ENCODE measurements at places on chromosomes 2 and 18.

- DNase-seq: peak; percentile 27
These were observed 45.4 kb downstream of the RABL2A start for GRCh38 chr2:113672326-113672932.

DNA sequence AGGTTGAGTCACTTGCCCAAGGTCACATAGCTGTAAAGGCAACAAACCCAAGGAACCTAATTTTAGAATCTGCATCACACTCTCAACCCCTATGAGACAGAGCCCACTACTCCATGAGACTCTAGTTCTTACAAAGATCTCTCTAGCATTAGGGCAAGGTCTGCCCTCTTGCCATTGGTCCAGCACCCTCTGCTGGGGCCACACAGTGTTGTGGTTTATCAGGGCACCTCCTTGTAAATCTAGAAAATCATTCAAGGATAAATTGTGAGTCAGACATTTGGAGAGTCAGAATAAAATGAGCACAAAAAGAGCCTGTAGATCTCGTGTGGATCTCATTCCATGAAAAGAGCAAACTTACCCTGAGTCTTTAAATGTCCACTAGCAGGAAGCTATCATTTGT lies 91.2 kb downstream of the SLC8A1 start:
- no peak for DNase-seq

DNA sequence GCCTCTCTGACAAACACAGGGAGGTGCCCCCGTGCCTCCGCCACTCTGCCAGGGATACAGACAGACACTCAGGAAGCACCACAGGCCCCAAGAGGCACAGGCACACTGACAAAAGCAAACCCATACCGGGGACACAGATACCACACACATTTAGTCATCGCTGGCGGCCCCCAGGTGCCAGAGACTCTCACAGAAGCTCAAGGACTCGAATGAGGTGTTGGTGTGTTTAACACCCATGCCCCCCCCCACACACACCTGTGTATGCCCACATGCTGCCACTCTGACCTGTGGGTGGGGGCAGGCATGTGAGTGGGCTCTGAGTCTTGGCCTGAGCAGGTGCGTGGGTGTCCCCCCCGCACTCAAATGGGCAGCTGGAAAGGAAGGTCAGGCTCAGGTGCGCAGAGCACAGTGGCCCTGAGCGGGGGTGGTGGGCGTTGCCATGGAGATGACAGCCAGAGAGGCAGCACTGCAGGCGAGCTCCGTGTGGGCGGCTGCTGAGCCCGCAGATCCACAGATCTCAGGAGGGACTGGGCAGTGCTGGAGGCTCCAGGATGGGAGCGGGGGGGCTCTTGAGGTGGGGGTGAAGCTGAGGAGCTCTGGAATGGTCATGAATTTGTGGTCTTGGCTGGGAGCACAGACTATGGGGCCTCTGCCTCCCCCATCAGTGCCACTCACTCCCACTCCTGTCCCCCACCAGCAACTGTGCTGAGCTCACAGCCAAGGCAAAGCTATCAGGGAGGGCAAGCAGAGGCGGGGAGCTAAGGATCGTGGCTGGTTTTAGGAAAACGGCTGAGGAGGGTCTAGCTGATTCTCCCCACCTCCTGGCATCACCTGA lies 73.9 kb upstream of the TAF1B start:
- DNase-seq: no peak

DNA sequence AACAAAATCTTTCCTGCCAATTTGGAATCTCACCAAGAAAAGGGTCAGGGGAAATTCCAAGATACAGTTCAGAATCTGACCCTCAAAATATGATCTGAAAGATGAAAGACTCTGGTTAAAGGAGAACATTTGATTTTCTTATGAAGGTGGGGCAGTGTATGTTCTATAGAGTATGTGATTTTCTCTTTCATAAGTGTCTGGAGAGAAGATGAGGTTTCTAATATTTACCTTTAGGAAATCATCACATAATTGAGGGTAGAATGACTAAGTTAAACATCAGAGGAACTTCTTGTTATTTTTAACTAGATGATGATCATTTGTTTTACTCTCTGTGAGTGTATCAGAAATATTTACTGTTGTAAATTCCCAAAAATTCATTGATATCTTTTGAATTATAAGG lies 27.8 kb upstream of the MBOAT2 start:
- no peak for DNase-seq

- DNase-seq: no peak
These were observed 1.2 kb downstream of the TMEM237 start for GRCh38 chr2:201642086-201642578.

- peak; percentile 46 for DNase-seq
These were observed 96.9 kb downstream of the CTAGE1 start for GRCh38 chr18:22320771-22321170.

DNA sequence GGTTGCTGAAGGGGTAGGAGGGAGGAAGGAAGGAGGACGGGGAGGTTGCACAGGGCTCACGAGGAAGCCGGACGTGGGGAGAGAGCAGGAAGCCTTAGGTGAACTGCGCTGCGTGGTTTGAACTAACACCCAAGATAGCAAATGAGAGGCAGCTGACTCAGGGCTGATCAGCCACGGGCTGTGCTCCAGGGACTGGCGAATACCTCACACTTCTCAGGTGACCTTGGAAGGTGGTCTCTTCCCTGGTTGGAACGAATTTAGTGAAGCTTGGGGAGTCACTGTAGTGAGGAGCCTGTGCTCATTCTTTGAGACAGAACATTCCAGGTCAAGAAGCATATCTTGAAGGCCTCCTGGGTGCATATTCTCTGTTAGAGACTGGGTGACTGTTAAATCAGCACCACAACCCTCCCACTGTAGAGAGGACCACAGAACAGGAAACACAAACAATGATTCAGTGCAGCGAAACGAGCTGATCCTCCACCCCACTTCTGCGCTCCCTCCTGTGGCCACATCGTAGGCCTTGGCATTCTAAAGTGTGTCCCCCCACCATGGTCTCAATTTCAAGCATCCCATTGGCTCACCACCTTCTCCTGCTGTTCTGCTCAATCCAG lies 33.8 kb downstream of the TOGARAM2 start:
- DNase-seq: peak; percentile 63

- no peak for DNase-seq
These were observed 135.3 kb upstream of the EPAS1 start for GRCh38 chr2:46161911-46162310.

DNA sequence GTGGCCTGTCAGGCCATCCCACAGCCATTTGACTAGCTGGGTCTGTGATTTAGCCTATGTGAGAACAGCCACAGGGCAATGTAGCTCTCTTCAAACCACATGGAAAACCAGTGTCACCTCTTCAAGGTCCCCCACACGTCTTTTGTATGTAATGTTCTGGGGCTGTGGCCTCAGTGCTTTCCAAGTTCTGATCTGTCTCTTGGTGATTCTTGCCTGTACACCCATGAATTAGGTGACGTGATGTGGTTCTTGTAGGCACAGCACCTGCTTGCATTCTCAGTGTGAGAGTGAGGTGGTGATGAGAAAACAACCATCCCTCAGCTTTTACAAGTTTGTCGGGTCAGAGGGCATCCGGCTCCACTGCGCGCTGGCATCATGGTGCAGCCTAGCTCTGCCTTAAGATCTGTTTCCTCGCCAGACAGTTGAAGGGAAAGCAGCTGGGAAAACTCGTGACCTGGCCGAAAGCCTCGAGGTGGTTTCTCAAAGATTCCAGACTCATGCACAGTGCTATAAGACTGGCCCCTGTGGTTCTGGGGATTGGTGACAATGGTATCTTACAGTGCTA lies 125.8 kb downstream of the TANC1 start:
- no peak for DNase-seq

- DNase-seq: no peak
These were observed 41.3 kb downstream of the BCL2L11 start for GRCh38 chr2:111161971-111162370.

GRCh38 chr2:64738026-64738425 lies 84.3 kb upstream of the SERTAD2 start:
- no peak for DNase-seq

- no peak for DNase-seq
These were observed 107.7 kb downstream of the MDH1 start for GRCh38 chr2:63696496-63696895.

DNA sequence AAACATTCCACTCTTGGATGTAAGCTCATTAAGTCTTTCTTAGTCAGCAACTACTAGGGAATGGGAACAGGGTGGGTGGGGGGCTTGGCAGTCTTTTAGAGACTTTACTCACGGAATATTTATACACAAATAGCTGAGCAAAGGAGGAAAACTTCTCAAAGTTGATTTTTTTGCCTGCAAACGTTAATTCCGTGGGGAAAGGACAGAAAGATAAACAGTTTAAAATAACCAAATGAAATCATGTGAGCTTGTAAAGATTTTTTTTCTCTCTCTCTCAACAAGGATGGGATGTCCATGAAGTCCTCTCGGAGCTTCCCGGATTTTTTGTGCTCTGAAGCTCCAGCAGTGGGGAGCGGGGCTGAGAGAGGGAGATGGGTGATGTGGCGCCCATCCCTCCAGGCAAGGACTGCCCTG lies 32.2 kb upstream of the MAT2A start:
- DNase-seq: no peak

DNA sequence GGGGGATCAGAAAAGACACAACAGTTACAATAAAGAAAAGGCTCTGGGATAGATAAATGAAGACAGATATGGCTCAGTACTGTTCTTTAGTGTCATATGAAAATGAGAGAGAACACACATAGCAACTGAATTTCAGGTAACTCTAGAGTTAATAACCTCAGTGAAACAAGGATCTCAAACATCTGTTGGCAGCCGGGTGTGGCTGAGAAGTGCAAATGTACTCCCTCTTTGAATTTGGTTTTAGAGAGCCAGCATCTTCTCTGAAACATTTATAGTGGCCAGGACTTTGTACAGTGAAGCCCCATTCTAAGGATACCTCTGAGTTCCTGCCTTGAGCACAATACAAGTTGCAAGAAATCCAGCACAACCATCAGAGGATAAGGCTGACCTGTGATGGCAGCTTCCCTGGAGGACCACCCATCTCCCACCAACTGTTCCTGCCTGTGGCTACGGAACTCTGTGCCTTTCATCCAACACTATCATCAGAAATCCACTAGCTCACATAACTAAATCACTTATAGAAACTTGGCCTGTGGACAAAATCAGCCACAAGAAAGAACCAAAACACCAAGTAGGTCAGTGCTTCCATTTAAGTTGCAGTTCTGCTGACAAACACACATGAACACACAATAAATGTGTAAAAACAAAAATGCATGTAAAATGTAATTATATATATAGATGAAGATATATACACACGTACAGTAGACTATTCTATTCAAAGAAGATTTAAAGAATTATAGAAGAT lies 37.3 kb upstream of the PEX13 start:
- DNase-seq: no peak

GRCh38 chr2:232368311-232368731 lies 10.2 kb upstream of the ALPP start:
- DNase-seq: no peak

DNA sequence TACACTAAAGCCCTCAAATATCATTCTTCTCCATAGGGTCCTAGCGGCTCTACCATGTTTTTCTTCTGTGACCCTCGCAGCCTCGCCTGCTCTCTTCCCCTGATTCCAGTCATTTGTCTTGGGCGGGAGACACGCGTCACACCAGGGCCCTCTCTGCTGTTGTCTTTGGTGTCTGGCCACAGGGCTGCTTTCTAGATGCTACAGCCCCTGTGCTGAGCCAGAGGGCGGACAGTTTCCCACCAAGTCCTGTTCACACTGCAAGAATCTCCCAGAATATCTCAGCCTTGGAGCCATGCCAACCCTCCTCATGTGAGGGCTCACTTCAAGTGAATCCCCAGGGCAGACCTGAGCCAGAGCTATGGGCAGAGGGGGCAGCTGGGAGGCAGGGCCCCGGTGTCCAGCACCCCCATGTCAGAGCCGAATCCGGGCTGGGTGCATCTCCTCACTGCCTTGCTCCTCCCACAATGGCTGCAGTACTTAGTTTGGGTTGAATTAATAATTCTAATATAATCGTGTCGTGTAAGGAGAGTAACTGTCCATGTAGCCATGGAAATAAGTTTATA lies 42.1 kb downstream of the DIPK1C start:
- DNase-seq: no peak

DNA sequence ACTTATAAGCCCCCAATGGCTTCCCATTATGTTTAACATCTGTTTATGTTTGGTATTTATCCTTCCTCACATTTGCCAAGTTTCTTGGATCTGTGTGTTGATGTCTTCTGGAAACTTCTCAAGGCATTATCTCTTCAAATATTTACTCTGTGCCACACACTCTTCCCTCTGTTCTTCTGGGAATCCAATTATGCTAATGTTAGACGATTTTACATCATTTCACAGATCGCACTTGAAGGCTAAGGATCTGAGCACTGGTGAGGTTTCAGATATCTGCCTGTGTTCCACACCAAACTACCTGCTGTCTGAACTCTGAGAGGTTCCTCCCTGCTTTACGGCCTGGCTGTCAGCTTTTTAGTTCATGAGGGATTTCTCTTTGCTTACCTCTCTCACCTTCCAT lies 10.1 kb downstream of the AOX1 start:
- DNase-seq: no peak

GRCh38 chr2:11858883-11859282 lies 112.5 kb downstream of the LPIN1 start:
- DNase-seq: peak; percentile 32

DNA sequence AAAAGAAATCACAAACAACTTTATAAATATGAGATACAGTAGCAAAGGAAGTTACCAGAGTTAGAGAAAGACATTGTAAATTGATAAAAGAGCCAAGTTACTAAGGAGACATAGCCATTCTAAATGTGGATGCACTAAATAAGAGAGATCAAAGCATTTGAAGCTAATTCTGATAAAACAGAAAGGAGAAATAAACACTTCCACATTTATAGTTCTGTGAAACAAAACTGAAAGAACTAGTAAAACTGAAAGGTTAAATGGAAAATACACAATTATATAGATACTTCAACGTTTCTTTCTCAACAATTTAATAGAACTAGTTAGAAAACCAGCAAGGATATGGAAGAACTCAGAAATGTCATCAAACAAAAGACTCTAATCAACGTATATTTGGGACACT lies 309.0 kb upstream of the CDH2 start:
- peak; percentile 42 for DNase-seq

- no peak for DNase-seq
These were observed 38.6 kb downstream of the FEZ2 start for GRCh38 chr2:36559221-36559942.

- no peak for DNase-seq
These were observed 460.4 kb upstream of the ZNF804A start for GRCh38 chr2:184137955-184138354.

DNA sequence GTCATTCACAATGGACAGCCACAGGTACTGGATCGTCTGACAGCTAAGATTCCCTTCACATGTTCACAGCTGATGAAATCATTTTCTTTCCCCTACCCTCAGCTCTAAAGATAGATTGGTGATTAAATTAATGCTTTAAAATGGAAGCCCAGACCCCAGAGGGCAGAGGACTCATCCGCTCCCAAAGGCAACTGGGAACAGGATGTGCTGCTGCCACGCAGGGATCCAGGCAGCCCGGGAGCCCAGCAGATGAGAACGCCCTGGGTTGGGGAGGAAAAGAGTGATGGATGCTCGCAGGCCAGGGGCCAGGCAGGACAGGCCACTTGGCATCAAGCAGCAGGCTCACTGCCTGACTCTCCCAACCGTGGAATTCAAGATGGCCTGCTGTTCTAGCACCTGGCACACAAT lies 41.3 kb downstream of the HDHD2 start:
- no peak for DNase-seq

- DNase-seq: no peak
These were observed 268.8 kb downstream of the MREG start for GRCh38 chr2:215744514-215744913.

- no peak for DNase-seq
These were observed 34.8 kb upstream of the IL1R1 start for GRCh38 chr2:102107741-102108070.

Data from inflammatory macrophage treated with lipopolysaccharide for 4 hours (primary cell).